Stimulated activated naive CD4-positive, alpha-beta T cell treated with Interleukin-2 at 50 U/mL for 16 hours (primary cell): ENCODE measurements at places on chromosomes 13 and 19.

- DNase-seq = no peak
Measured at GRCh38 chr19:29308977-29309590, 96.1 kb upstream of the UQCRFS1 start.

GRCh38 chr13:28494778-28495537 lies at the start of gene FLT1:
TSS of gene FLT1 (minus strand) at chr13:28495128. CDS start at chr13:28494843, 285 bp downstream.
- DNase-seq = no peak

DNA sequence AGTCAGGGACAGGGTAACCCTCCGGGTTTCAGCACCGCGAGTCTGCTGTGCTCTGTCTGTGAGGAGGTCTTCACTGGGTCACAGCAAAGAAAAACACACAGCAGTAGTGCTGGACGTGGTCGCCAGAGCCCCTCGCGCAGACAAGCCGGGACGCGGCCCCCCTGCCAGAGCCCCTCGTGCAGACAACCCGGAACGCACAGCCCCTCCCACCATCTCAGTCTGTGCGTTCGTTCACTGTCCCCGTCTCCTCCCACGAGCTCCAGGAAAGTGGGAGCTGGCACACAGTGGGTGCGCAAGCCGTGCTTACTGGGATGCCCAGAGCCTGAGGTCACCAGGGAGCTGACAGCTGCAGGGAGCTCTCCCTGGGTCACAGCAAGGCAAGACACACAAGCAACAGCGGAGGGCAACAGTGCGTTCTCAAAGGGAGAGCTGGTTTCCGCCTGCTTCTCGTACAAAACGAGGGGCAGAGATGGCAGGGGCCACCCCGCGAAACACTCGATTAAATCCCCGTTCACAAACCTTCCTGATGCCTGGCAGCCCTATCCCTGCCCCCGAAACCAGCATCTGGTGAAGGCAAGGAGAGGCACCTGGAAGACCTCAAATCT lies 3.2 kb upstream of the PLPP2 start:
- DNase-seq = no peak

DNA sequence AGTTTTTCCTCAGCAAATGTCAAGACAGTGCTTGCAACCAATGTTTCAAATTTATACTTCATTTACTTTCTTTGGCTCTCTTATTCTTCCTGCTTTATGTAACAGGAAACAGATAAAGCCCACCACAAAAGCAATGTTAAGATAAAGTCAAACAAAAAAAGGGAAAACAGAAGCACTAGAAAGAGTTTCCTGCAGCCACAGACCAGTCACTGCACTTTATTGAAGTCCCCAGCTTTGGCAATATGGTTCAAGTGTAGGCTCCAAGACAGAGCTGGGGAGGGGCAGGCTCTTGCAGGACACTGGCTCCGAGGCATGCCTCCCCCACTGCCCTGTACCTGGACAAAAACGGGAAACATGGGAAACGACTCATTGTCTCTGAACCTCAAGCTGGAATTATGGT lies 15.3 kb upstream of the CDC16 start:
- no peak for DNase-seq

- peak; percentile 72 for DNase-seq
Measured at GRCh38 chr13:29758531-29759114, 91.8 kb downstream of the UBL3 start.

- DNase-seq = no peak
Measured at GRCh38 chr19:52217576-52217975, 27.7 kb downstream of the PPP2R1A start.

- DNase-seq = no peak
Measured at GRCh38 chr13:73522937-73523336, 464.1 kb downstream of the KLF5 start.

- DNase-seq = no peak
Measured at GRCh38 chr13:69300131-69300530, 807.5 kb upstream of the ATXN8OS start.

DNA sequence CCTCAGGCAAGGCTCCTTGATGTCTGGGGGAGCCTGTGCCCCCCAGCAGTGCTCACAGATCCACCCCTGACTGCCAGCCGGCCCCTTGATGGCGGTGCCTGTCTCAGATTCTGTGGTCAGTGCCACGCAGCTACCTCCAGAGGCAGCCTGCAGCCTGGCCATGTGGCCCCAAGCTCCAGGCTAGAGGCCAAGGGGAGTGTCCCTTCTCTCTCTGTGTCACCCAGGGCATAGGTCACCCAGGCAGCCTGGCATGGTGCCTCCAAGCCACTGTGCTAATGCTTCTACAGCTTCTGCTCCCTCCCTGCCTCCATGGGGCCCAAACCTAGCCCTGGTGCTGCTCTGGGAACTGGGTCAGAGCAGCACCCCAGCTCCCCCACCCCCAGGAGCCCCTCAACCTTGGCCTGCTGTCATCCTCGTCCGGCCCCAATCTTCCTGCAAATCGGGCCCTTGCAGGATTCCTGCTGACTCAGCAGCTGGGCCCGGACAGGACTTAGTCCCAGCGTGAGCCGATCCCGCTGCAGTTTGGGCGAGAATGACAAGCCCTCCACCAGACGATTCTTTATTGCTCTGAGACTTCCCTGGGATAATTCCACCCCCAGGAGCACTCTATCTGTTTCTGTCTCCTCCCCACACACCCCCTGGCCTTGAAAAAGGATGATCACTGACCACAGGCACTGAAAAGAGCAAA lies 2.8 kb upstream of the ARL11 start:
- no peak for DNase-seq
